Chondrocyte (in vitro differentiated cells): ENCODE measurements at places on chromosomes 3 and 15. TPM values are rescaled to one million over a fixed set of nuclear protein-coding genes. Genes with fewer than 3 reads are reported as not detected.

SPATA12 gene
- not detected in 3 replicates for total RNA-seq

GPR87 gene
- total RNA-seq, result not detected in 3 replicates

SMCO1 gene
- total RNA-seq, result not detected in 3 replicates

IMPDH2 gene
- 133 to 199 TPM (median 140 TPM) in 3 replicates for total RNA-seq

POLQ gene
- total RNA-seq, result 1.0 to 2.9 TPM (median 1.1 TPM) in 3 replicates

ADAM10 gene
- 147 to 181 TPM (median 148 TPM) in 3 replicates for total RNA-seq

KNG1 gene
- total RNA-seq, result not detected in 3 replicates

SLC27A2 gene
- not detected in 3 replicates for total RNA-seq

FMN1 gene
- 4.0 to 6.6 TPM (median 4.8 TPM) in 3 replicates for total RNA-seq

SLC51A gene
- not detected in 3 replicates for total RNA-seq

RAD54L2 gene
- 19.3 to 26.9 TPM (median 20.4 TPM) in 3 replicates for total RNA-seq

DNA sequence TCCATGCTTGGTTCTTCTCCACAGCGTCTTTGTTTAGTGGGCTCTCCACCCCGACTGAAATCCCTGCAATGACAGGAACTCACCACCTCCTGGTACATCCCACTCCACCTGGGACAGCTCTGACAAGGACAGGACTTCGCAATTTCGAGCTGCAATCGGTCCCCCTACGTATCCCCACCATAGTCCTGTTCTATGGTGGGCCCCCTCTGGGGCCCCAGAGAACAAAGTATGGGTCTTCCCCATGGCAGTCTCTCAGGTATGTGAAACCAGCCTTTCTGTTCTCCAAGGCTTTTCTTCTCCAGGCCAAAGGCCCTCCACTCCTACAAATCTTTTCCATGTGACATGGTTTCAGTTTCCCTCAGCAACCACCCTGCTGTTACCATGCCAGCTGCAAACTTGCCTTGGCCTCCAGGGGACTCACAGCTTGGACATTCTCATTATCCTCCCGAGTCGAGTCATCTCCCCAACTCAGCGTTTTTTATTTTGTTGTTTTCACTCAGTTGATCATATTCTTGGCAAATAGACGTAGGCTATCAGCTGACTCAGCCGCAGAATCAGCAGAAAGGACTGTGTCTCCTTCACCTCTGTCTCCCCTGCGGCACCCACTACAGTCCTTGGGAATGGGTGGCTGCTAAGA, 233.3 kb downstream of the OPA1 start:
- no peak for DNase-seq

GRCh38 chr3:119329551-119329950, 35.4 kb downstream of the ARHGAP31 start:
- DNase-seq, result no peak

- no peak for DNase-seq
These were observed 22.4 kb downstream of the FAN1 start for GRCh38 chr15:30926161-30926560.

GRCh38 chr15:98787194-98787593, 138.9 kb downstream of the IGF1R start:
- no peak for DNase-seq

GRCh38 chr3:122322095-122323075, 2.7 kb upstream of the CSTA start:
- no peak for DNase-seq

DNA sequence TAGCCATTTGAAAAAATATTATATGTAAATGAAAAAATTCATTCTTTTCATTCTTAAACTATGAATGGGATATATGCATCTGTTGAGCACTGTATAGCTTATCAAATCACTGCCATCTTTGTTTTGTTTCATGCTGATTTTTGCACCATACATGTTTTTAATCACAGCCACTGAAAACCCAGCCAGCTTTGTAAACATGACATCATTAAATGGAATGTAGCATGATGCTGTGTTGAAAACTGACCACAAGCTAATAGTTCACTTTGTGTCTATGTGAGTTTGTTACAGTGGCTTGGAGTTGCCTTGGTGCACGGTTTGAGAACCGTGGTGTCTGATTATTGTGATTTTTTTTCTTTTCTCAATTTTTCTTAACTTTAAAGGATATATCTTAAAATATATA, 75.7 kb downstream of the GMPS start:
- no peak for DNase-seq

- no peak for DNase-seq
These were observed 12.9 kb downstream of the DZIP3 start for GRCh38 chr3:108602249-108602934.

DNA sequence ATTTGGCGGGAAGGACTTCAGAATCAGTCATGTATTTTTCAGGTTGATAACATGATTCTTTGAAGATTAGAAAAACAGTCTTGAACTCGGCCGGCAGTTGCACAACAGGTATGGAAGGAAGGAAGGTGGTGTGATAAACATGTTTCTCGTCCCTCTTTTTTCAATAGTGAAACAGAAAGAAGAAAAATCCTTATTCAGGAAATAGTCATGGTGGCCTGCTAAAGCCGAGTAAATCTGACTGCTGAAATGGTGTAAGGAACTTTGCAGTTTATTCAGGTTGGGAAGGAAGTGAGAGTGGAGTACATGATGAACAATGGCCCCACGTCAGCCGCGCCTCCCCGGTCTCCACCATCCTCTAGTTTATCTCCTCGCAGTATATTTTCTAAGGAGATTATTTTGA, 6.7 kb downstream of the RASGRP1 start:
- no peak for DNase-seq

DNA sequence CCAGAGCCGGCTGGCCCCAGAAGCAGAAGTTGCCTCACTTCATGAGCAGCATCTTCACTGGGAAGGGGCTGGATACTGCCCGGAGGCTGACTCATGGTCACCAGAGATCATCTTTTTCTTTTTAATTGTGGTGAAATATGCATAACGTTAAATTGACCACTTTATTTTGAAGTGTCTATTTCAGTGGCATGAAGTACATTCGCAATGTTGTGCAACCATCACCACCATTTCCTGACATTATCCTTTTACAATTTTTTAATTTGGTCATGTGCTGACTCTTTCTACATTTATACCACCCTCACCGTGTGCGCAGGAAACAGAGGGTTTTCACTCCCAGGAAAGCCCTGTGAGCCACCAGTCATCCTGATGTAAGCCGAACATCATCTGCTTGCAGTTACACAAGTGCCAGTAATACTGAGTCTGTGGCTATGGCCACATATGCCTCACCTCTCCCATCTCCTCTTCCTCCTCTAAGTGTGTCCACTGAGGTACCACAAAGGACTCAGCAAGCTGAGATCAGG, 51.6 kb upstream of the ABHD17C start:
- no peak for DNase-seq

- DNase-seq, result no peak
These were observed 125.6 kb upstream of the EOMES start for GRCh38 chr3:27847697-27848096.

GRCh38 chr3:194633349-194634004, at the start of gene TMEM44:
Gene TMEM44, minus strand, starts transcription at chr3:194633419. Its CDS starts 204 bp downstream, at chr3:194633215.
- DNase-seq, result no peak

DNA sequence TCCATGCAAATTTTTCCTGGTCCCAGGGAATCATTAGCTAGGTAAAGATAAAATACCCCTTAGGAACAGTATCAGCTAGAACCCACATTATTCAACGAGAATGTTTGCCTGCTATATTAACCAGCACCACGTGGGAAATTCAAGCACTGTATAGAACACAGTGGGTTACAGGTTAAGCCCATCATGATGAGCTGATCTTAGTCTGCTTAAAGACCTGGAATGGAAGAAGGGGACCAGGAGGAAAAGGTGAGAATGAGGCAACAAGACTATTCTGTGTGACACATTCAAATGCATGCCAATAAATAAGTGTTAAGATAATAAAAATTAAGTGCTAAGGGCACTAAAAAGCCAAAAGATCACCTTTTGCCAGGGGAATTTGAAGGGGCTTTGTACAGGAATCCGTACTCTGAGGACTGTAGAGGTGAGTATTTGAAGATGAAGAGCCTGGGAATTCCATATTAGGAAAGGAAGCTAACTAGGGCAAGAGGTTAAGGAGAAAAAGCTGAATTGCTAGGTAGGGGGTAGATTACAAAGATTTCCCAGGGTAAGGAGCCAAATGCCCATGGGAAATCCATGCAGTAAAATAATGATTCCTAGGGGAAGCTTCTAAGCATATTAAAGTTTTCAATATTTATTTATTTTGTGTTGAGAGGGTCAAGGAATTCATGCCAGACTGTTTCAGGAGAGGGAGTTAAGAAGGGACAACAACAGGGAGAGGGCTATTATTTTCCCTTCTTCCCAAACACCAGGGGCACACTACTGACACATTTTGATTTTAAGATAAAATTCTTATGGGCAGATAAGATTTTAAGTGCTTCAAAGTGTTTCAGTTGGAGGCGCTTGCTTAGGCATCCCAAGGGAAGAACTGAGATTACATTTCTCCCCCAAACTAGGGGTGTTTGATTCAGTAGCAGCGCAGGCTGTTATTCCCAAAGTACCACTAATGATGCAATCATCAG, 2.3 kb upstream of the MED12L start:
- DNase-seq, result no peak

DNA sequence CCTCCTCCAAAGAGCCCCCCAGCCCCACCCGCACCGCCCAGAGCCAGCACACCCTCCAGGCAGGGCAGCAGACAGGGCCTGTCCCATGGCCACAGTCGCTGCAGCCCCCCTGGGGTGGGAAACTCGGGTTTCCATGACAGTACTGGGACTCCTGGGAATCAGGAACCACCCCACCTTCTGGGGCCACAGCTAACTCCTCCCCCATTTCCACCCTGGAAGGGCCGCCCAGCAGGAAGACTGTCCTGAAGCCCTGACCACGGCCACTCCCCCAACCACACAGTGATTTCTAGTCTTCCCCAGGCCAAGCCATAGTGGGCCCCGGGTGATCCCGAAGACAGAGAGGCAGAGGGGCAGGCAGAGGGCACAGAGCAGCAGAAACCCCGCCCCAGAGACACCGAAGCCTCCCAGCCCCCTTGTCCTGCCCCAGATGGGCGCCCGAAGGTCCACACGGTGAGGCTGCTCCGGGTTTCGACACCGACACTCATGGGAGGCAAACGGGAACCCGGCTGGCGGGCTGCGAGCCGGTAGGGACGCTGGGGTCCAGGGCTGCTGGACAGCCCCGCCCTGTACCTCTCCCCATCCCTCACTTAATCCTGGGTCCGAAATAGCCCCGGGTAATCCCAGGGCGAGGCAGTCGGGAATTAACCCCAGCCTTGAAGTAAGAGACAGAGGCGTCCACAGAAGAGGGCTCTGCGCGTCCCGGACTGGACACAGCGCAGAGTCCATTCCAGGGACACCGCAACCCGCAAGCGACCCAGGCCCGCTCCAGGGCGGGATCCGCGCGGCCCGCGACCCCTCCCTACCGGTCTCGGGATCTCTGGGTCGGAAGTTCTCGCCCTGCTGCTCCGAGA, 138.4 kb downstream of the NUP210 start:
- no peak for DNase-seq

GRCh38 chr15:83871808-83872559, 218.1 kb downstream of the ADAMTSL3 start:
- no peak for DNase-seq

DNA sequence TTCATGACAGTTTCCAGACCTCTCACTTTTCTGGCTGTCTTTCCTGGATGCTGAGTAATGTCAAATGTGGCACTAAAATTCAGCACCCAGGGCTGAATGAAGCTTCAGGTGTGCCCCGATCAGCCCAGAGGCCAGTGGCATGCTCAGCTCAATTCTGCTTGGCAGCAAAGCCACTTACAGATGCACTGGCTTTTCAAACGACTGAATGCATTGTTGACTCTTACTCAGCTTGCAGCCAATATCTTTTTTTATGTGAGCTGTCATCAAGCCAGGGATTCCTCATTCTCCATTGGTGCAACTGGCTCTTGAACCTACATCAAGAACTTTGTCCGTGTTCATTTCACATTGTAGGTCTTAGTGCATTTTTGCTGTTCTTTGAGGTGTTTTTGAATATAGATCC, 60.7 kb downstream of the ZDHHC19 start:
- DNase-seq, result peak; percentile 1

- no peak for DNase-seq
These were observed 78.8 kb upstream of the TCF12 start for GRCh38 chr15:56839641-56840040.

DNA sequence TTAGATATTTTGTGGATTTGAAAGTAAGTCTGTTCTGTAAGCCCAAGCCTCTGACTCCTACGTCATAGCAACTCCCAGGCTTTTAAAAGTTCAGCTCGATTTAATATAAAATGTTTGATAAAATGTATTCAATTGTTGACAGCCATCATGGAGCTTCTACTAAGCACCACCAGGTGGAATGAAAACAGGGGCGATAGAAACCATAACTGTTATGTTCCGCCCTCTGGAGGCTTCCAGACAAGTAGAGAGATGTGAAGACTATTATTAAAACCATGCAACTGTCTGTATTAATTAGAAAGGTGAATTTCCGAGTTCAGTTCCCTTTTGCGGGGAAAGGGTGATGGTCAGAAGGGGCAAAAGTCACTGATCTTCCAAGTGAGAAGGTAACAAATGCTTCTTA, 292.2 kb downstream of the NR2F2 start:
- no peak for DNase-seq

DNA sequence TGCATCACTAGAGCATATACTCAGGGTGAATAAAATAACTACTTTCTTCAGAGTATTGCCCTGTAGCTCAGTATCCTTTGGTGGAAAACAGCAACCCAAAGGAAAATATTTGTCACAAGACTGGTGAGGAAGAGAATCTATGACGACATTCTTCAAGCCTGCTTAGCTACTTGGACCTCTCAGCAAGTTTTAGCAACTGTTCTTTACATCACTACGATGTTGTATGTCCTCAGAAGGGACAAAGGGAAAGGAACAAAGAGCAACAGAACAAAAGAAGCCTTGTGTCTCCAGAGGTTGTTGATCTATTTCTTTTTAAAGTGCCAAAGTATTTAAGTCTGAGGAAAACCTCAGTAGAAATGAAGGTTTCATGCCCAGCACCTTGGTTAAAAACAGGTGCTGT, 746.7 kb downstream of the NAALADL2 start:
- no peak for DNase-seq

DNA sequence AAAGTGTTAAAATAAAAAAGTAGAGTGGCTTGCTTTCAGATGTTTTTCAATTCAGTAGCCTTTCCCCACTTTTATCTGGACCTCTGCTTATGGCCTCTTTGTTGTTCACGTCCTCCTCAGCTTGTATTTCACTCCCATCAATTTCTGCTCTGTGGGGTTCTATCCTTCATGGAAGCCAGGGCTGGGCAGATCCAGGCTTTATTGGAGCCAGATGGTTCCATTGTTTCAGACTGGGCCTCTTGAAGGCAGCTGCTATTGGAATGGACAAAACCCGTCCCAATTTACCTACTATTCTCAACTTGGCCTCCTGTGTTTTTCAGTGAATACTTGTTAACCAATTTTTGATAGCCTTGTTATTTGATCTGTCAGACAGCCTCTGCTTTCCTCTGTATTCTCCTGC, 10.9 kb upstream of the AADACL2 start:
- DNase-seq, result no peak
